ENCODE measurements at places on chromosomes 5 and 9. TPM values are rescaled to one million over a fixed set of nuclear protein-coding genes. Genes with fewer than 3 reads are reported as not detected.

- no peak for DNase-seq
These were observed 17.9 kb downstream of the CSF1R start for GRCh38 chr5:150068472-150068871.

- no peak for DNase-seq
These were observed 38.9 kb downstream of the EFNA5 start for GRCh38 chr5:107631805-107632362.

DNA sequence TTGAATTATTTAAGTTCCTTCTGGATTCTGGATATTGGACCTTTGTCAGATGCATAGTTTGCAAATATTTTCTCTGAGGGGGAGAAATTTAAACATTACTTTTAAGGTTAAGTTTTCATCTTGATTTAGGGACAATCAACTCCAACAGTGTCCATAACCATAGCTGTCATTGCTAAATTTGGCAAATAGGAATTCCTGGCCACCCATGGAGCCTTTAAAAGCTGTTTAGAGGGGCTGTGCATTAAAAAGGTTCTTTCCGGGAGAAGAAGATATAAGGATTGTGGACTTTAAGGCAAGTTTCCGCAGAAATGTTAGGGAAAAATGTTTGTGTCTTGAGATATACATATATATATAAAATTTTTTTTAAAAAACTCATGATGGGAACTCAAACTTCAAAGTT is 339.7 kb downstream of the ADAMTS6 start:
- DNase-seq, result no peak

GRCh38 chr5:102153003-102153759 is 142.9 kb downstream of the SLCO4C1 start:
- DNase-seq, result no peak

- DNase-seq, result no peak
These were observed 5.5 kb downstream of the PCYOX1L start for GRCh38 chr5:149363358-149363757.

DNA sequence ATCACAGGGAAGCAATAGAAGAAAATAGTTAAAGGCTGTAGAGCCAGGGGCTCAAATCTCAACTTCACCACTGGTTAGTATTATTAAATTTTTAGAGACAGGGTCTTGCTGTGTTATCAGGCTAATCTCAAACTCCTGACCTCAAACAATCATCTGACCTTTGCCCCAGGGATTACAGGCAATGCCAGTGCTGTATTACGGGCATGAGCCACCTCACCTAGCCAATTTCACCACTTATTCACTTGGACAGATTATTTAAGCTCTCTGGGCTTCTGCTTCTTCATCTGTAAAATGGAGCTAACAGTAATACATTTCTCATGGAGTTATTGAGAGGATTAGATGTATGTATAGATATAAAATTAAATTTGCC is 155.9 kb upstream of the KLF4 start:
- DNase-seq, result no peak

DNA sequence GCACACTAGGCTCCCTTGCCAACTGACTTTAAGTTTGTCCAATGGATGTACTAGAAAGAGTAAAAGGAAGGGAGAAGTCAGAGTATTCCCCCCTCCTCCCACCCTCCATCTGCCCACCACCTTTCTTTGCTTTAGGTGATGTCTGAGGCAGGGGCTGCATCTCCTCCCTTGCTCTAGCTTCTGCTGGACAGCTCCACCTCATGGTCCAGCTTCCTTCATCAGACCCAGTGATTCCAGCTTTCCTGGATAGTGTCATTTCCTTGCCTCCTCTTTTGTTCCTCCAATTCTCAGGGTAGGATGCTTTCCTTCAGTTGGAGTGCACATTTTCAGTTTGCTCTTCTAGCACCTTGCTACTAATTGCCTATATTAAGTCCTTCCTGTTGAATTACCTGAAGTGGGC is 67.4 kb downstream of the RAD23B start:
- DNase-seq, result no peak

DNA sequence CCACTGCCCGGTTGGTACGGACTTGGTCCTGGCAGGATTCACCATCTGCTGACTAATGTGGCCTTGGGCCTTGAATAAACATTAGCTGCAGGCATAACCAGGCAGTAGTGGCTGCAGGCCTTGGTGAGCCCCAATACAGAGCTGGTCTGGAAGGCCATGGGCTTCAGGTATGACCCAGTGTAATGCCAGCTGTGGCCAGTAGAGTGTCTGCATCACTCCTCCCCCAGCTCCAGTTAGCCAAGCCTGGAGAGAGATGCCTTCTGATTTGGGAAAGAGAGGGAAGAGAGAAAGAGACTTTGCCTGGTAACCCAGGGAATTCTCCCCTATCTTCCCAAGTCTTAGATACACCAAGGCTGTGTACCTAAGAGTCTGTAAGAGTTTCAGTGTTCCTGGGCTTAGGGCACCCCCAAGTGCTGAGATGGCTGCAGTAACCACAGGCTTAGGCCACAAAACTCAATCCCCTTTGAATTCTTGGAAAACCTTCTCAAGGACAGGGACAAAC is 5.6 kb upstream of the C5 start:
- DNase-seq, result no peak

DNA sequence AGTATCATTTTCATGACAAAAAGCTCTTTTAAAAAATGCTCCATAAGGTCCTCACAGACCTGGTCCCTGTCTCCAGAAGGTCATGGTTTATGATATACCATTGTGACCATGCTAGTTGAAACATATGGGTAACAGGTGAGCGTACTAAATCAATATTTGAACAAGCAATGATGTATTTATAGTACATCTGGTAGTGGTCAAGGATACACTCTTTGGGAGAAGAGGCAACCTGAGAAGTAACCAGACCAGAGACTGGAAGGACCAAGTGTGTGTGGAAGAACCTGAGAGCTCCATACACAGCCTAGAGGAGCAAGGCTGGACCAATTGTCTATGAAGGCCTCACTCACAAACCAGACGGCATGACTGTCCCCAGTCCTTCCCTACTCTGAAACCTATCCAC is 55.1 kb downstream of the LHFPL2 start:
- DNase-seq, result no peak

DNA sequence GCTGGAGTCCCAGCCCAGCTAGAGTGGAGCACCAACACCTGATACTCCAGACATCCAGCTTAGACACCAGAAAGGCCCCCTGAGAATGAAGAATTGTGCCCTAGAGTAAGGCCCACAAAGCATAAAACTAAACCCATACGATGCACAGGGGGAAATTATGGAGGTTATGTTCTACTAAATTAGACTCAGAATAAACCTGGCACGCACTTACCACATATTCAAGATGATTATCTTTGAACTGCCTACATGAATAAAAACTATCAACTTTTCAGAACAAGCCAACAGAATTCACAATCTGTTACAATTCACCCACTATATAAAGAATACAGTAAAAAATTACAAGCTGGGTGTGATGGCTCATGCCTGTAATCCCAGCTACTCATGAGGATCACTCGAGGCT is 168.5 kb downstream of the CPLANE1 start:
- no peak for DNase-seq

ZDHHC11 gene
- 10.1 TPM for total RNA-seq

TOR4A gene
- total RNA-seq, result 23.8 TPM

SLC34A3 gene
- total RNA-seq, result 0.13 TPM

Data from kidney (tissue), 22 donors.